Upper lobe of left lung (tissue), 6 donors: ENCODE measurements at places on chromosomes 12 and 14. TPM values are rescaled to one million over a fixed set of nuclear protein-coding genes. Genes with fewer than 3 reads are reported as not detected.

- H3K36me3 ChIP-seq = no peaks in the 10 kb centered on the region
- H3K27me3 ChIP-seq = no peaks in the 10 kb centered on the region
- H3K4me3 ChIP-seq = peak overlapping the region; percentile 99
- H3K27ac ChIP-seq = peak overlapping the region; percentile 96
These were observed 304 bp downstream of the KCTD10 start for GRCh38 chr12:109476807-109477184.

- H3K4me1 ChIP-seq = no peaks in the 10 kb centered on the region
- peaks cover 3% of the 10 kb centered on the region for H3K36me3 ChIP-seq
- no peak for DNase-seq
- no peaks in the 10 kb centered on the region for H3K27me3 ChIP-seq
- no peak overlapping the region for H3K27ac ChIP-seq
- no peak overlapping the region for H3K4me3 ChIP-seq
These were observed 19.4 kb downstream of the ALDH6A1 start for GRCh38 chr14:74064883-74065282.

- H3K4me3 ChIP-seq = no peak overlapping the region
- DNase-seq = peak; percentile 92
- no peaks in the 10 kb centered on the region for H3K36me3 ChIP-seq
- H3K4me1 ChIP-seq = peaks cover 25% of the 10 kb centered on the region
- H3K27me3 ChIP-seq = no peaks in the 10 kb centered on the region
These were observed 76.6 kb downstream of the SSPN start for GRCh38 chr12:26271889-26272492.

The HOXC5 gene
- 0.22 TPM for total RNA-seq

DNA sequence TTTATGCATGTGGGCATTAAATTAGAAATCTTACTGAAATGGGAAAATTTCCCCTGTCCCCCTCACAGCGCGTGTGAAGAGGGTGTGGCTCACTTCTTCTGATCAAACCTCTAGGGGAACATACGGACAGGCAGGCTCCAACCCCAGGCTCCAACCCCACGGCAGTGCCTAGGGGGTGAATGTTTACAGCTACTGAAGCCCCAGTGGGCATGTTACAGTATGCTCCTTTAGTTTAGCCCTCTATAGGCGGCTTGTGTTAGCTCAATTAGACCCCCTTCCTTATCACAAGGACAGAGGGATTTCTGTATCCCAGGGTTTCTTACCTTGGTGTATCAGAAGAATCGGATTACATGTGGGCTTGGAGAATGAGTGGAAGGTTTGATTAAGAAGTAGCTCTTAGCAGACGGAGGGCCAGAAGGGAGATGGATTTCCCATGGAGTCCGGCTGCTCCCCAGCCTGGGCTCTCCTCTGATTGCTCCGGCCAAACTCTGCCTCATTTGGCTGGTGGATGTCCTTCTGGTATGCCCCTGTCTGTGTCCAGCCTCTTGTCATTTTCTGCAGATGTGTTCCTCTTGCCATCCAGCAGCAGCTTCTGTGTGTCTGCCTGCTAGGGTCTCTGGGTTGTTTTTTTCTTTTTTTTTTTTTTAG, 223.7 kb downstream of the TMTC2 start:
- no peak overlapping the region for H3K27ac ChIP-seq
- no peaks in the 10 kb centered on the region for H3K4me1 ChIP-seq
- H3K27me3 ChIP-seq = no peaks in the 10 kb centered on the region
- no peak for DNase-seq
- H3K36me3 ChIP-seq = no peaks in the 10 kb centered on the region
- H3K4me3 ChIP-seq = no peak overlapping the region

- H3K36me3 ChIP-seq = no peaks in the 10 kb centered on the region
- H3K27me3 ChIP-seq = no peaks in the 10 kb centered on the region
- no peaks in the 10 kb centered on the region for H3K4me1 ChIP-seq
- no peak overlapping the region for H3K27ac ChIP-seq
- no peak for DNase-seq
These were observed 51.9 kb downstream of the CPSF2 start for GRCh38 chr14:92173668-92174067.

DNA sequence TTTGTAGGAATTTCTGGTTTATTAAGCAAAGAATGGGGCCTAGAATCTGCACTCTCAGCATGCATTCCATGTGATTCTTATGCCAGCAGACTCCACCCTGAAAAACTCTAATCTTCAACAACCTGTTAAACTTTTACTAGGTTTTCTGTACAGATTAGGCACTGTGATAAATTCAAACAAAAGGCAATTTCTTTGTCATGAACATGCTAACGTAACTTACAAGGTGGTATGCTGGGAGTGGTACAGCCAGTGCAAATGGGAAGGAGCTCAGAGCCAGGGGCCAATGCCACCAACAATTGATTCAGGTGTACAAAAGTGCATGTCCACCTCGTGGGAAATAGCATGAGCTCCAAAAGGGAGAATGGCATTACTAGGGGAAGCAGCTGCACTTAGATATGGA, 83.0 kb downstream of the PPFIBP1 start:
- H3K27ac ChIP-seq = no peak overlapping the region
- H3K27me3 ChIP-seq = no peaks in the 10 kb centered on the region
- H3K4me1 ChIP-seq = no peaks in the 10 kb centered on the region
- no peak for DNase-seq
- no peak overlapping the region for H3K4me3 ChIP-seq

GRCh38 chr12:109693160-109693559, 20.5 kb upstream of the FAM222A start:
- H3K27me3 ChIP-seq = no peaks in the 10 kb centered on the region
- H3K27ac ChIP-seq = no peak overlapping the region
- H3K36me3 ChIP-seq = no peaks in the 10 kb centered on the region
- H3K4me3 ChIP-seq = no peak overlapping the region
- no peak for DNase-seq
- H3K4me1 ChIP-seq = no peaks in the 10 kb centered on the region

- H3K4me3 ChIP-seq = peak overlapping the region; percentile 19
- H3K36me3 ChIP-seq = no peaks in the 10 kb centered on the region
- no peaks in the 10 kb centered on the region for H3K4me1 ChIP-seq
- H3K27ac ChIP-seq = no peak overlapping the region
These were observed 102.5 kb upstream of the PRICKLE1 start for GRCh38 chr12:42691991-42692557.

DNA sequence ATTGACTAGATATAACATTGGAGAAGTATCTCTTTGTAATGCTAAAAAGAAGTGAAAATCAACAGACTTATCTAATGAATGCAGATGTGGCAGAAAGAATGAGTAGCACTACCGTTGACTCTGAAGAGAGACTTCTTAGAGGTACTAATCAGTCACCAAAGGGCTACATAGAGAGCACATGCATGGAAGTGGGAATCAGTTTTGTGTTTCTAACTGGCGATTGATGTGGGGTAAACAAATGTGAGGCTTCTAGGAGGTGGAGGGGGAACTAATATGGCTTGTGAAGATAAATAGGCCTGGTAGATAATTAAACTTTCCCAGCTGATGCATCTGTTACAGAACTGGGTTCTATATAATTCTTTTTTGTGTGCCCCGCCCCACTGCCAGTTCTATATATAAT, 10.5 kb downstream of the COCH start:
- H3K27ac ChIP-seq = no peak overlapping the region
- H3K27me3 ChIP-seq = no peaks in the 10 kb centered on the region
- no peaks in the 10 kb centered on the region for H3K4me1 ChIP-seq
- no peak overlapping the region for H3K4me3 ChIP-seq
- no peak for DNase-seq

The PLA2G1B gene
- total RNA-seq = 10.5 TPM

- no peak for DNase-seq
- H3K4me1 ChIP-seq = no peaks in the 10 kb centered on the region
- no peak overlapping the region for H3K4me3 ChIP-seq
These were observed 160.8 kb upstream of the TMPO start for GRCh38 chr12:98354520-98355035.
